ENCODE measurements at places on chromosomes 11 and 22. TPM values are rescaled to one million over a fixed set of nuclear protein-coding genes. Genes with fewer than 3 reads are reported as not detected.
A peak's percentile ranks its signal among the peaks of the same experiment; 100 is the strongest.

GTSE1 gene
- total RNA-seq: 48.0 TPM

DNA sequence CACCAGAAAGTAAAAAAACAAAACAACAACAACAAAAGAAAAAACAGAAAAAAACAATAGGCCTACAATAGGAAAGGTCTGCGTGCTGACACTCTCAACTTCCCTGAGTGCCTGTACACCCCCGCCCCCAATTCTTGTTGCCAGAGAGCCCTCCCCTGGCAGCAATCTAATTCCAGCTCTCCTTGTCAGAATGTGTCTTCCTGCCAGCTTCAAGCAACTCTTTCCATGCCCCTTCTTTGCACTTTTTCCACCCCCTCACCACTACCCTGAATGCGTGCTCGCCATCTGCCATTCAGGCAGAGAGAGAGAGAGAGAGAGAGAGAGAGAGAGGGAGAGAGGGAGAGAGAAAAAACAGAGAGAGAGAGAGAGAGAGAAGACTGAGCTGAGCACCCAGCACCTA is 245.0 kb downstream of the KIRREL3 start:
- no peak overlapping the region for H3K27ac ChIP-seq
- no peak overlapping the region for H3K4me3 ChIP-seq
- peaks cover 28% of the 10 kb centered on the region for H3K27me3 ChIP-seq
- H3K4me1 ChIP-seq: no peaks in the 10 kb centered on the region

DNA sequence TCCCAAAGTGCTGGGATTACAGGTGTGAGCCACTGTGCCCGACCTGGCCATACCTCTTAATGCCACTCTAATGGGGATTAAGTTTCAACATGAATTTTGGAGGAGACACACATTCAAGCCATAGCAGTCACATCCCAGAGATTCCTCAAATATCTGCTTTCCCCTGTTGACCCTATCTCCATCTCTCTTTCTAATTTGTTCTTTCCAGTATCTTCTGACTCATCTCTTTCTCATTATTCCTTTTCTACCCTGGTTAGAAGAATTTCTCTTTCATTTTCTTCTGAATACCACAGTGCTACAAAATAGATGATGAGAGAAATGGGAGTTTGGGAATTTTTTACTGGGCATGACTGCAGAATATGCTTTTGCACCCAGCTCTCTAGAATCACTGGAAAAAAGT is 5.1 kb downstream of the OR10V1 start:
- no peak for DNase-seq
- H3K27ac ChIP-seq: no peak overlapping the region
- peaks cover 20% of the 10 kb centered on the region for H3K4me1 ChIP-seq
- H3K36me3 ChIP-seq: no peaks in the 10 kb centered on the region

DGAT2 gene
- 3.9 TPM for total RNA-seq

ZNF408 gene
- total RNA-seq: 14.8 TPM

DNA sequence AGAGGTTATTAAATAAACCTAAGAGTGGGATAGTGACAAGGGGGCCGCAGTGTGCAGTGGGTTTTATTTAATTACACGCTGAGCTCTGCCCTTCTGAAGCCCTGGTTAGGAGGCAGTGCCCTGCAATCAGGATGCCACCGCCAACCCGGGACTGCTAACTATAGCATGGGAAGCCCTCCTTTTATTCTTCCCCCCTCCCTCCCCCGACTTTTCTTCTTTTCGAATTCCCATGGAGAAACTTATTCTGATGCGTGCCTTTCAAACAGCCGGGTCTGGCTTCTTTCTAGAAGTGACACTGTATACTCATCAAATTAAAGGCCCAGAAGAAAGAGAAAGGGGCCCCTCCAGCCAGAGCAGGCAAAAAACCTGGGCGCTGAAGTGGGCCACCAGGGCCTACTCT is 91.3 kb upstream of the ANO1 start:
- no peak overlapping the region for H3K4me3 ChIP-seq
- peaks cover 49% of the 10 kb centered on the region for H3K27me3 ChIP-seq
- peaks cover 20% of the 10 kb centered on the region for H3K4me1 ChIP-seq
- no peak overlapping the region for H3K27ac ChIP-seq
- DNase-seq: no peak

DNA sequence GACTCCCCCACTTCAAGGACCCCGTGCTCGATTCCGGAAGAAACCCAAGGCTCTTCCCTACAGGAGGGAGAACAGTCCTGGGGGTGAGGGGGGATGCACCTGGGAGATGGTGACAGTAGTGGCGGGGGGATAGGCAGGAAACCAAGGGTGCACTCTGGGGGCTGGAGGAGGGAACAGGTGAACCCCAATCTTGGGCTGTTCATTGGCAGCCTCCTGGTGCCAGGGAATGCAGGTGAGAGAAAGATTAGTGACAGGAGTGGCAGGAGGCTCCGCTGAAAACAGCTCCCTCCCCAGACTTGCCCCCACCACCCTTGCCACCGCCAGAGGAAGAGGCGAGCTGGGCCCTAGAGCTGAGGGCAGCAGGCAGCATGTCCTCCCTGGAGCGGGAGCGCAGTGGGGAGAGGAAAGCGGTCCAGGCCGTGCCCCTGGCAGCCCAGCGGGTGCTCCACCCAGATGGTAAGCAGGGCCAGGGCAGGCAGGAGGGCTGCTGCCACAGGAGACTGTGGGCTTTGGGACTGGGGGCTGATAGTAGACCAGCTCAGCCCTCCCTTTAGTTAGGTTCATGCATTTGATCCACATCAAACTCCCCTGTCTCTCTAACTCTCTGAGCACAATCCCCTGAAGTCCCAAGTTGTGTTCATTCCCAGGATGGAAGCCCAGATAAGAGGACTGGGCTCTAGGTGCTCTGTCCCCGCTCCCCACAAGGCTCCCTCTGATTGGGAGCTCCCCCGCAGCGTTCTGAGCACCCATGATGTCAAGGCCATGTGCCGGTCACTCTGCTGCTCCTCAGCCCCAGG is 14.5 kb downstream of the ROBO3 start:
- H3K4me3 ChIP-seq: no peak overlapping the region
- H3K4me1 ChIP-seq: no peaks in the 10 kb centered on the region
- H3K27ac ChIP-seq: no peak overlapping the region

- no peaks in the 10 kb centered on the region for H3K36me3 ChIP-seq
- DNase-seq: no peak
- no peak overlapping the region for H3K27ac ChIP-seq
Observed at GRCh38 chr11:2804189-2804588, 81.4 kb downstream of the CDKN1C start.

DNA sequence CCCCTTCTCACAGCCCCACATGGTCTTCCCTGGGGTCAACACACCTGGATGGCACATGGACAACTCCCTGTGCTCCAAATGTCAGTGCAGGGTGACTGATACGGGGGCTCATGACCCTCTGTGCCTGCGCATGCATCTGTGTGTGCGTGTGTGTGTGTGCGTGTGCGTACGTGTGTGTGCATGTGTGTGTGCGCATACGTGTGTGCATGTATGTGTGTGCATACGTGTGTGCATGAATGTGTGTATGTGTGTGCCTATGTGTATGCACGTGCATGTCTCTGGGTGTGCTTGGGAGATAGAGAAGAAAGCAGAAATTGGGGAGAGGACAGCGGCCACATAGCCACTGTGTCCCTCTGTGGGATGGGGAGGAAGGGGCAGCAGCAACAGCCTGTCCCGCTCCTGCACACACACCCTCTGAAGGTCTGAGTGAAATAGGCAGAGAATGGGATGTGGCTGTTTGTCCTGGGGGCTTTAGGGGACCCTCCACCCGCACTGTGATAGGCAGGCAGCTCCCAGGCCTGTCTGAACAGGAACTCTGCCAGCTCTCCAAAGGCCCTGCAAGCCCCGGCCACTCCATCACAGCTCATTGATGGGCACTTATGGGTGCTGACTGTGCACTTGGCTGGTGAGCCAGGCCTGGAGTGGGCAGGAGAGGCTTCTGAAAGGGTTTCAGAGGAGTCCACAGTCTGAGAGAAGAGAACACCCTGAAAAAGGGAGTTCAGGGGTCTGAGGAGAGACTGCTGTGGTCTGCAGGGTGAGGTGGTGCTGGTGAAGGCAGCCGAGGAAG is 28.7 kb upstream of the PICK1 start:
- no peak overlapping the region for H3K27ac ChIP-seq
- H3K27me3 ChIP-seq: peaks cover 57% of the 10 kb centered on the region
- no peak overlapping the region for H3K4me3 ChIP-seq
- no peak for DNase-seq
- no peaks in the 10 kb centered on the region for H3K36me3 ChIP-seq

DNA sequence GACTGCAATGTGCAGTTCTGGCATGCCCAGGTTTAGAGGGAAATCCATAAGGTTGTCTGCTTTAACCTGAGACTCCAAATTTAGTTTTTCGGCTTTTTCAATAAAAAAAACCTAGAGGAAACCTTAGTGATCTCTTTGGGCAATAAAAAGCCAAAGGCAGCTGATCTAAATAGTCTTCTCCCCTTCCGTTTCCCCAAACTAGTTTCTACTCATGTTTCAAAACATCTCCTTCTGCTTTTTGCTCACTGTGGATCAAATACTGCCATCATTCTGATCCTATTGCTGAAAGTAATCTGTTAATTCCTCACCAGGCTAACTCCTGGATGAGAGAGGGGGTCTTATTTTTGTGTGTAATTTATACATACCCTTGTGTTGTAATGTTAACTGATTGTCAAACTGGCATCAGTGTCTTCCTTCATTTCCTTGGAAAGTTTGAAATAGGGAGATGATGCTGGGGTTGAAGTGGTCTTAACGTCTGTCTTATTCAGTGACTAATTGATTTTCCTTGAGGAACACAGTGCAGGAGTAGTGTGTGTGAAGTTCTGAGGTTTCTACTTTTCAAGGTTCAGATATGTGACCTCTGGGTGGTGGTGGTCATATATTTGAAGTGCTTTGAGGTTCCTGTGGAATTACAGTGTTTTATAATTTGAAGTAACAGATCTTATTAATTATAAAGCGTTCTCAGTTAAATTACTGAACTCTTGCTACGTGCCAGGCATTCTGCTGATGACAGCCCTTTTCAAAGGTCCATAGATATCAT is 55.0 kb downstream of the ARHGAP42 start:
- H3K4me3 ChIP-seq: no peak overlapping the region
- H3K4me1 ChIP-seq: peaks cover 20% of the 10 kb centered on the region
- no peaks in the 10 kb centered on the region for H3K36me3 ChIP-seq
- H3K27ac ChIP-seq: no peak overlapping the region

DNA sequence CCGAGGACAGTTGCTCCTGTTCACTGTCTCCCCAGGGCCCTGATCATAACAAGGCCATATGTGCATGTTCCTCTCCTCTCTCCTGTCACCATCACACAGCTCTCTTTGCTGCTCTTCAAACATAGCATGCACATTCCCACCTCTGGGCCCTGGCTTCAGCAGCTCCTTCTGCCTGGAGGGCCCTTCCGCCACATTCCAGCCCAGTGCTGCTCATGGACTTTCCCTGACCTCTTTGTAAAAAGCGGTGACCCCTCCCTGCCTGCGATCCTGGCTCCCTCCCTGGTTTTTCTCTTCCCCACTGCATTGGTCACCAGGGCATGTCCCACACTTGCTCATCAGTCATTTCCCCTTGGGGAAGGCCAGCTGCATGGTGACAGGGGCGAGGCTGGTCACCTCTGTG is 98.2 kb downstream of the MYO18B start:
- peaks cover 84% of the 10 kb centered on the region for H3K27me3 ChIP-seq
- H3K27ac ChIP-seq: no peak overlapping the region
- H3K4me3 ChIP-seq: no peak overlapping the region
- H3K4me1 ChIP-seq: no peaks in the 10 kb centered on the region
- H3K36me3 ChIP-seq: no peaks in the 10 kb centered on the region
- DNase-seq: no peak

- peak overlapping the region; percentile 19 for H3K27ac ChIP-seq
- no peak for DNase-seq
- H3K4me1 ChIP-seq: peaks cover 15% of the 10 kb centered on the region
- H3K27me3 ChIP-seq: peaks cover 44% of the 10 kb centered on the region
- H3K4me3 ChIP-seq: no peak overlapping the region
Observed at GRCh38 chr11:44708523-44709280, 18.1 kb upstream of the TSPAN18 start.

NRGN gene
- total RNA-seq: 5.8 TPM

DNA sequence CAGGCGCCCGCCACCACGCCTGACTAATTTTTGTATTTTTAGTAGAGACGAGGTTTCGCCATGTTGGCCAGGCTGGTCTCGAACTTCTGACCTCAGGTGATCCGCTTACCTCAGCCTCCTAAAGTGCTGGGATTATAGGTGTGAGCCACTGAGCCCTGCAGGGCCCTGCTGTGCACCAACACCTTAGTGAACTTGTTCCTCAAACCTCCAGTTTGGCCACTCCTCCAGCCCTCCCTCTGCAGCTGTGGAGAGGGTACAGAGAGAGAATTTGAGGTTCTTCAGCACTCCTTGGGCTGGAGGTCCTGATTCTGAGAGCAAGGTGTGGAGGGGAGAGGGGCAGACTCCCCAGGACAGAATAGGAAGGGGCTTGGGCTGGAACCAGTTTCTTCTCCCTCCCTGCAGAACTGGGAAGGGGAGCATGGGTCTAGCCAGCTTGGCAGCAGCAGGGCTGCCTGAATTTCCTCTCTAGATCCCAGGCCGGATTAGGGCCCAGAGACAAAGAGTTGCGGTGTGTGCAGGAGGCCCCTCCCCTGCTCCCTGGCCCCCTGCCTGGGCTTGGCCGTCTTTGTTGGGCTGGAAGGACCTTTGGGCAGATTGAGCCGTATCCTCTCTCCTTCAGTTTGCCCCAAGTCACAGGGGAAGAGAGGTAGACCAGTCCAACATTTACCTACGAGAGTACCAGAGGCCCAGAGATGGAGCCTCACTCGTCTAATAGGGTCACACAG is 2.3 kb upstream of the PEX16 start:
- no peak overlapping the region for H3K27ac ChIP-seq
- no peak overlapping the region for H3K4me3 ChIP-seq
- peaks cover 43% of the 10 kb centered on the region for H3K36me3 ChIP-seq
- DNase-seq: no peak
- H3K4me1 ChIP-seq: peaks cover 17% of the 10 kb centered on the region

GRCh38 chr22:45033136-45033535 is 23.3 kb upstream of the PHF21B start:
- H3K4me3 ChIP-seq: no peak overlapping the region
- no peak for DNase-seq
- no peaks in the 10 kb centered on the region for H3K4me1 ChIP-seq
- H3K36me3 ChIP-seq: no peaks in the 10 kb centered on the region

- no peak overlapping the region for H3K4me3 ChIP-seq
- DNase-seq: no peak
Observed at GRCh38 chr22:35330258-35330861, 30.7 kb downstream of the TOM1 start.

- DNase-seq: no peak
- peaks cover 25% of the 10 kb centered on the region for H3K4me1 ChIP-seq
- H3K27me3 ChIP-seq: no peaks in the 10 kb centered on the region
- H3K27ac ChIP-seq: no peak overlapping the region
Observed at GRCh38 chr11:23725752-23726151, 771.1 kb upstream of the LUZP2 start.
